ENCODE measurements at places on chromosomes 2 and 18. TPM values are rescaled to one million over a fixed set of nuclear protein-coding genes. Genes with fewer than 3 reads are reported as not detected.

SIGLEC15 gene
- not detected for total RNA-seq

C2orf49 gene
- 15.0 TPM for total RNA-seq

TTN gene
- total RNA-seq, result under 0.01 TPM

FBXO41 gene
- total RNA-seq, result 4.4 TPM

SH3RF3 gene
- total RNA-seq, result 0.50 TPM

SLC9A2 gene
- total RNA-seq, result 3.7 TPM

GPR55 gene
- not detected for total RNA-seq

CMPK2 gene
- 1.3 TPM for total RNA-seq

ALK gene
- total RNA-seq, result not detected

UBXN2A gene
- 18.6 TPM for total RNA-seq

TCF23 gene
- total RNA-seq, result not detected

ASIC4 gene
- 0.14 TPM for total RNA-seq

ALPP gene
- 5.3 TPM for total RNA-seq

MRPL33 gene
- total RNA-seq, result 321 TPM

MOGAT1 gene
- not detected for total RNA-seq

CPLX4 gene
- total RNA-seq, result not detected

ARHGAP15 gene
- total RNA-seq, result not detected

GLI2 gene
- total RNA-seq, result 26.1 TPM

TEX44 gene
- total RNA-seq, result not detected

AP1S3 gene
- total RNA-seq, result 26.3 TPM

EFR3B gene
- 12.3 TPM for total RNA-seq

CNDP1 gene
- total RNA-seq, result not detected

FAM237A gene
- total RNA-seq, result not detected

LAPTM4A gene
- total RNA-seq, result 325 TPM

TCF4 gene
- total RNA-seq, result 1.5 TPM

UGT1A4 gene
- not detected for total RNA-seq

MROH2A gene
- total RNA-seq, result 0.12 TPM
